GM12892 (cell line): ENCODE measurements at places on chromosomes 11 and 22.

DNA sequence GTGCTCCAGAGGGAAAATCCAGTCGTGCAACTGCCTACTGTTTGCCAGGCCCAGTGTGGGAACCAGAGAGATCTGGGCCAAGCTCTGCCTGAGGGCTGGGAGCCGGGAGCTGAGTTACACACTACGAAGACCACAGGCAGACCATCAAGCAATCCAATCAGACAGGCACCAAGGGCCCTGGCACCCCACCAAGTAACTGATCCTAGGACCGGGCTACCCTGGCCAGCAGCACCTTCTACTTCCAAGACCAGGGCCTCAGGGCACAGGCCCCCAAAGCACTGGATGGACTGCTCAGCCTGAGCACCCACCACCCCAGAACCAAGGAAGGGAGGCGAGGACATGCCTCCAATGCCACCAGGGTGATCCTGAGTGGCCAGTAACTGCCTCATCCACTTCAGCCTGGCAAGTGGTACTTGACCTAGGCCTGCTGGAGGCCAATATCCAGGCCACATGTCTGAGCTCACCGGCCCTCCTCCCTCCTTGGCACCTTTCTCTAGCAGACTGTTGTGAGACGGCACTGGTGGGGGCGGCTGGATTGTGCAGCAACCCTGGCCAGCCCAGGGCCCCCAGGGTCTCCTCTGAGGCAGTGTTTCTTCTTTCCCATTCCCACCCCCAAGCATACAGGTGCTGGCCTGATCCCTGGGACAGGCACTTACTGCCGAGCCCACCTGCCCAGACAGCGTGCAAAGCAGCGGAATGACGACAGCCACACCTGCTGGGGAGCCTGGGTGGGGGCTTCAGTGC lies 20.7 kb upstream of the ARFGAP3 start:
- no peak for DNase-seq

DNA sequence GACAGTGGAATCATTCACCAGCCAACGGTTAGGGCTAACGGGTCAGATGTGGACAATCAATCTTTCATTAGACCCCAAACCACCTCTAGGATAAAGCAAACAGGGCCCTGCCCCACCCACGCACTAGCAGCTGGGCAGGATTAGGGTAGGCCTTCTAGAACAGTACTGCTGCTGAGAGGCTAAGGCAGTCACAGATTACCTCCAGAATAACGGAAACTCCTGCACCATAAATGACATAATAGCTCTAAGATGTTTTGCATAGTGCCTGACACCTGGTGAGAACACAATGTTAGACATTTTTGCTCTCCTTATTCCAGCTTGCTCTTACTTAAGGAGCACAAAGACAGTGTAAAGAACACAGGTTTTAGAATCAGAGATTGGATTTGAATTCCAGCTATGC lies 1.8 kb downstream of the SYTL2 start:
- DNase-seq = no peak

DNA sequence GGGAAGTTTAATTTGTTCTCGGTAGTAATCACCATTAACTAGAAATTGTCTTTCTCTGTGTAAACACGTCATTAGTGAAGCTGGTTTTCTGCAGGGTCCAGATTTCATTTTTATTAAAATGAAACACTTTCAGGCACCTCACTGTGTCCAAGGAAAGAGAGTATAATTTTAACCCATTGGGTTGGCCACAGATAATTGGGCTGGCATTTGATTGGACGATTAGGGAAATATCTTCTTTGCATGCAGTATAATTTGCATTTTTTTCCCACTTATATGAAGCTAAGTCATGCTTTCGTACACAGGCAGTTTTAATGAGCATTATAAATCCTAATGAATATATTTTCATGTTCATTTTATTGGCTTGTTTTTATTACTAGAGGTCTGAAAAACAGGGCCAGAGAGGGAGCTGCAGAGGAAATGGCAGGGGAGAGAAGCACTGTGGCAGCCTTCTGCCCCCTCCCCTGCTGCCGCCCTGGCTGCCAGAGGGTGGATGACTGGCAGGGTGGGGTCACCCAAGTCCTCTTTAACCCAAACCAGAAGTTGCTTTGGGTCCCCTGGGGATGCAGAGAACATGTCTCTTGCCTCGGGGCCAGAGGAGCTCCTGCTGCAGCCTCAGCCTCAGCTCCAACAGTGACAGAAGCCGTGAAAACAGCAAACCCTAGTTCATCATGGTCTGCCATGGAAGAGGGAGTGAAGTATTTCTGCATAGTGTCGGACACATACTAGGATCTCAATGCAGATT lies 93.9 kb downstream of the PKNOX2 start:
- no peak for DNase-seq

DNA sequence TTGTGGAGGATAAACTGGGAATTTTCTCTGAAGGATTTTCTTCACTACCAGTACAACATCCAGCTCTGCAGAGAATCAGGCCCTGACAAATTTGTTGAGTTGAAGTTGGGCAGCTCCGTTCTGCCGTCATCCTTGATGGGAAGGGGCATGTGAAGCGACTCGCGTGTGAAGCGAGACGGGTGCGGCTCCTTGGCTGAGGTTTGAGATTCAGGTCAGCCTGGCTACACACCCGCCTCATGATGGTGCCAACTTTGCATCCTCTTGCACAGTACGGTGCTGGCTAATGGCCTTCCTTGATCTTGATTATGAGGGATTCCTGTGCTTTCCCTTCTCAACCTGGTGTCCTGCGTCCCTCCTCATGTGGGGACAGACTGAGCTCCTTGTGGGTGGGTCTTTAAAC lies 19.7 kb upstream of the CDC42EP2 start:
- no peak for DNase-seq

DNA sequence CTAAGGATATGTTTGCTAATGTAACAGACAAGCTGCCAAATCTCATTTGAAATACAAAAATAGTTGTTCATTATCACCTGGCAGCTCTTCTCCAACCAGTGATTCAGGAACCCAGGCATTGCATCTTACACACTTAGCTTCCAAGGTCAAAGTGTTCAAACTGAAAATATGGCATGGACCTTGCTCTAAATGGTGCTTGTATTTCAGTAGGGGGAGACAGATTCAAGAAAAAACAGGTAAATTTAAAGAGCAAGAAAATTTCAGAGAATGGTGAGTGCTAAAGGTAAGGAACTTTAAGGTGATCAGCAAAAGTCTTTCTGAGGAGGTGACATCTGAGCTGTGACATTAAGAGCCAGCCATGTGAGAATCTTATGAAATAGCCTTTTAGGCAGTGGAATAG lies 82.8 kb upstream of the E2F8 start:
- no peak for DNase-seq

DNA sequence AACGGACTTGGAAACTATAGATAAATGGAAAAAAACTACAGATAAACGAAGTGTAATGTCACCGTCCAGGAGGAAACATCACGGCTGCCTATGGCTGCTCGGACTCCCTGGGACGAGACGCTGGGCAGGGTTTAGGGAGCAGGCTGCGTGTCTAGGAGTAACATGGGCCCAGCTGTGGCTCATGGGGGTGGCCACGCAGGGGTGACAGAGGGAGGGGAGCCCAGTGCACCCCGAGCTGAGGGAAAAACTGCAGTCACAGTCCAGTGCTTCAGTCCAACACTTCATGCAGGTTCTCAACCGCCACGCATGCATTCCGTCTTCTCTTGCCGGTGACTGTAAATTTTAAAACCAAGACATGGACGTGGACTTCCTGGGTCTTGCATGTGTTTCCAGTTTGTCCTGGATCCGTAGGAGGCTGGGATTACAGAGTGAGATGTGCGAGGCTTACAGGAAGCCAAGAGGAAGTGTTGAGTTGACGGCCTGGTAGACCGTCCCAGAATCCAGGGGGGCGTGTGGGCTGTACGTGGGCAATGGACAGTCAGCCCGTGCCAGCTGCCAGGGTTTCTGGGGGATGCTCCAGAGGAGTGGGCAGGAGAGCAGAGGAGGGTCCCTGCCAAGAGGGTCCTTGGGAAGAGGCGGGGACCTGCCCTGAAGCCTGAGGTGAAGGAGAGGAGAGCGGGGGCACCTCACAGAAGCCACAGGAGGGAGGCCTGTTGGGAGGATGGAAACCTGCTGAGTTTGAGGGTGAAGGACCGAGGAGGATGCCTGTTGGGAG lies 691.4 kb downstream of the BRD1 start:
- DNase-seq = no peak

- peak; percentile 86 for DNase-seq
Observed at GRCh38 chr22:37639070-37639760, at the start of gene SH3BP1. SH3BP1 (plus strand) TSS chr22:37639669; CDS start chr22:37639788, 119 bp downstream.

GRCh38 chr11:84128840-84129239 lies 842.7 kb upstream of the CCDC90B start:
- no peak for DNase-seq
